H1 (cell line): ENCODE measurements at places on chromosomes 5 and 9. TPM values are rescaled to one million over a fixed set of nuclear protein-coding genes. Genes with fewer than 3 reads are reported as not detected.

Gene PCDHA12
- 9.3 and 10.6 TPM in 2 replicates for total RNA-seq

Gene RHOBTB3
- total RNA-seq, result 8.2 and 11.5 TPM in 2 replicates

Gene LECT2
- not detected in 2 replicates for total RNA-seq

Gene CARTPT
- not detected in 2 replicates for total RNA-seq

Gene LCN10
- 2.8 and 4.8 TPM in 2 replicates for total RNA-seq

Gene PIK3R1
- total RNA-seq, result 10.5 and 13.7 TPM in 2 replicates

DNA sequence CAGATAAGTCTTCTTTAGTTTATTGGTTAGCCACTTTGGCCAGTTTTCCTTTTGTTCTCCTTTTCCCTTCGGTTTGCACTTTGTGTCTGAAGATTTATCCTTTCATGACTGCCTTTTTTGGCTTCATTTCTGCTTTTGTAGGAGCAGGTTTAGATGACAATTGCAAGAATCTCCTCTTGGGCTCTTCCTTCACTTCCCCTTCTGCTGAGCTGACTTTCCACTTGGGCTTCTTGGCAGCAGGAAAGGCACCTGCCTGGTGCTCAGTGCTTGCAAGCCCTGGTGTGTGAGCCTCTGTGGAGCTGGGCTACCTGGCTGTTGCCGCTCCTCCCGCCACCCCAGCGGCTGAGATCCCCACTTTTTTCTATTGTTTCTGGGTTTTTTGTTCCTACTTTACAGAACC lies 7.3 kb downstream of the CCDC112 start:
- H3K4me1 ChIP-seq, result no peaks in the 10 kb centered on the region
- no peak overlapping the region for H3K4me3 ChIP-seq
- H3K36me3 ChIP-seq, result no peaks in the 10 kb centered on the region
- H3K27me3 ChIP-seq, result no peaks in the 10 kb centered on the region
- H3K27ac ChIP-seq, result no peak overlapping the region
- DNase-seq, result no peak

DNA sequence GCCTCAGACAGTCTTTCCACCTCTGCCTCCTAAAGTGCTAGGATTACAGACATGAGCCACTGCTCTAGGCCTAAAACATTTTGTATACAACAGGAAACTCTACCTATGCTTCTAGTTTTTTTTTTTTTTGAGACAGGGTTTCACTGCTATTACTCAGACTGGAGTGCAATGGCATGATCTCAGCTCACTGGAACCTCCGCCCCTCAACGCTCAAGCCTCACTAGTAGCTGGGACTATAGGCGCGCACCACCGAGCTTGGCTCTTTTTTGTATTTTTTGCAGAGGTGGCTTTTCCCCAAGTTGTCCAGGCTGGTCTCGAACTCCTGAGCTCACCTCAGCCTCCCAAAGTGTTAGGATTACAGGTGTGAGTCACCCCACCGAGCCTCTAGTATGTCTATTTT lies 5.4 kb downstream of the HSPA9 start:
- no peaks in the 10 kb centered on the region for H3K4me1 ChIP-seq
- no peak overlapping the region for H3K4me3 ChIP-seq
- H3K27ac ChIP-seq, result no peak overlapping the region
- H3K27me3 ChIP-seq, result no peaks in the 10 kb centered on the region
- peaks cover 93% of the 10 kb centered on the region for H3K36me3 ChIP-seq

- no peak overlapping the region for H3K27ac ChIP-seq
- H3K27me3 ChIP-seq, result no peaks in the 10 kb centered on the region
- H3K36me3 ChIP-seq, result no peaks in the 10 kb centered on the region
- H3K4me1 ChIP-seq, result no peaks in the 10 kb centered on the region
- DNase-seq, result no peak
These were observed 150.3 kb downstream of the RASEF start for GRCh38 chr9:82912645-82913044.

- no peak for DNase-seq
- H3K27ac ChIP-seq, result no peak overlapping the region
- H3K27me3 ChIP-seq, result no peaks in the 10 kb centered on the region
- no peaks in the 10 kb centered on the region for H3K36me3 ChIP-seq
These were observed 19.5 kb upstream of the SERINC5 start for GRCh38 chr5:80275347-80275746.

- no peaks in the 10 kb centered on the region for H3K4me1 ChIP-seq
- no peaks in the 10 kb centered on the region for H3K27me3 ChIP-seq
- H3K4me3 ChIP-seq, result no peak overlapping the region
- no peaks in the 10 kb centered on the region for H3K36me3 ChIP-seq
These were observed 59.3 kb upstream of the CD180 start for GRCh38 chr5:67255881-67256280.

DNA sequence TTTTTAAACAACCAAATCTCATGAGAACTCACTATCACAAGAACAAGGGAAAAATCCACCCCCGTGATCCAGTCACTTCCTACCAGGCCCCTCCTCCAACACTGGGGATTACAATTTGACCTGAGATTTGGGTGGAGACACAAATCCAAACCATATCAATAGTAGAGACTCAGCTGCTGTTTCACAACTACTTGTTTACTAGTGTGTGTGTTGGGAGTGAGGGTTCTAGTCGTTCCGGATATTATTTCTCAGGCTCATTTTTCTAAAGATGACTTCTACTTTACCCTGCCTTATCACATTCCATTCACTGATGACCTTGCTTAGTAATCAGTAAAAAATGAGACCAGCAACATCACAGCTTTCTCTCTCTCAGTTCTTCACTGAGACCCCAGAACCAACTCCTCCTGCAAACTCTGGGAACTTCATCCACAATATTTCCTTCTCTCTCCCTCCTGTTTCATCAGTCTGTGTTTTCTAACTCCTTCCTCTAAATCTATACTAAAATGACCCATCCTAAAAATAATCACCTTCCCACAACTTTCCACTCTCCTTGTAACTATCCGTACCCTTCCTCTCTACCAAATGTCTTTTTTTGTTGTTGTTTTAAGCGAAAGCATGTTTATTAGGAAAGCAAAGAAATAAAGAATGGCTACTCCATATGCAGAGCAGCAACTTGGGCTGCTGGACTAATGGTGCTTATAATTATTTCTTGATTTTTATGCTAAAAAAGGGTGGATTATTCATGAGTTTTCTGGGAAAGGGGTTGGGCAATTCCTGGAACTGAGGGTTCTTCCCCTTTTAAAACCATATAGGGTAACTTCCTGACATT lies 121.5 kb upstream of the SPRY4 start:
- no peak overlapping the region for H3K4me3 ChIP-seq
- H3K27ac ChIP-seq, result no peak overlapping the region
- no peak for DNase-seq
- no peaks in the 10 kb centered on the region for H3K36me3 ChIP-seq
- H3K27me3 ChIP-seq, result no peaks in the 10 kb centered on the region

- H3K4me1 ChIP-seq, result peaks cover 2% of the 10 kb centered on the region; the same call in 1 of the 2 replicates
- no peaks in the 10 kb centered on the region for H3K27me3 ChIP-seq
- no peaks in the 10 kb centered on the region for H3K36me3 ChIP-seq
- DNase-seq, result no peak
- no peak overlapping the region for H3K4me3 ChIP-seq
These were observed 248.9 kb downstream of the PIK3R1 start for GRCh38 chr5:68464424-68464823.

- no peaks in the 10 kb centered on the region for H3K27me3 ChIP-seq
- H3K4me1 ChIP-seq, result no peaks in the 10 kb centered on the region
- H3K4me3 ChIP-seq, result no peak overlapping the region
These were observed 129.9 kb upstream of the MOCS2 start for GRCh38 chr5:53239301-53239990.
